T-helper 22 cell (primary cell): ENCODE measurements at places on chromosomes 7 and 10.

GRCh38 chr10:525565-526315, 163.7 kb downstream of the DIP2C start:
- DNase-seq = no peak

DNA sequence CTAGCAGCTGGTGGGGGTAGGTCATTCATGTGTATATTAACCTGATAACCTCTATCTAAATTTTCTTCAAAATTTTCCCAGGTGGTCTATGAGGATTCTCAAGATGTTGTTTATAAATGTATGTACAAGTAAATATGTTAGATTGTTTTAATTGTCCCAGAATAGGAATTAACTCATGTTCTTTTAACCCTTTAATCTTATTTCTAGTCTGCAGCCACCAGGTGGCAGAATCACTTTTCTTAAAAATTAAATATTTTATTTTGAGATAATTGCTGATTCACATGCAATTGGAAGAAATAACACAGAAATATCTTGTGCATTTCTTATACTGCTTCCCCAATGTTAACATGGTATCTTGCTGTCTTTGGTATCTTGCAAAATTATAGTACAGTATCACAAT, 589.5 kb downstream of the ARL4A start:
- DNase-seq = no peak

DNA sequence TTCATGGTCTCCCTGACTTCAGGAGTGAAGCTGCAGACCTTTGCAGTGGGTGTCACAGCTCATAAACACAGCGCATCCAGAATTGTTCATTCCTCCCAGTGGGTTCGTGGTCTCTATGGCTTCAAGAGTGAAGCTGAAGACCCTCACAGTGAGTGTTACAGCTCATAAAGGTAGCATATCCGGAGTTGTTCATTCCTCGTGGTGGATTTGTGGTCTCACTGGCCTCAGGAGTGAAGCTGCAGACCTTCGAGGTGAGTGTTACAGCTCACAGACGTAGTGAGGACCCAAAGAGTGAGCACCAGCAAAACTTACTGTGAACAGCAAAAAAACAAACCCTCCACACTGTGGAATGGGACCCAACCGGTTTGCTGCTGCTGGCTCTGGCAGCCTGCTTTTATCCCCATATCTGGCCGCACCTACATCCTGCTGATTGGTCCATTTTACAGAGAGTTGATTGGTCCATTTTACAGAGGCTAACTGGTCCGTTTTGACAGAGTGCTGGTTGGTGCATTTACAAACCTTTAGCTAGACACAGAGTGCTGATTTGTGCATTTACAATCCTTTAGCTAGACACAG, 308.8 kb downstream of the PTPRN2 start:
- no peak for DNase-seq

DNA sequence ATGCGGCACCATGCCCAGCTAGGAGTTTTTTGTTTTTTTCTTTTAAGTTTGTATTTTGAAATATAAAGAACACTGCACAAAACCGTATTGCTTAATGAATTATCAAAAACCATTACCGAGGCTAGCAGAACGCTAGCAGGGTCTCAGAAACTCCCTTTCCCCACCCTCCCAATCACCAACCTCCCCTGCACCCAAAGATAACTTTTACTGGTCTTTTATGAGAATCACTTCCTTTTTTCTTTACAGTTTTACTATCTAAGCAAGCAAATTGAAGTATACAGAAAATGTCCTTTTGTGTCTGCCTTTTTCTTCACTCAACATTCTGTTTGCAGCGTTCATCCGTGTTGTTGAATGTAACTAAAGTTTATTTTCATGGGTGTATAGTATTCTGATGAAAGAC, 13.4 kb downstream of the HIP1 start:
- DNase-seq = no peak

- no peak for DNase-seq
These were observed 266.1 kb downstream of the HGF start for GRCh38 chr7:81503771-81504170.
